Activated naive CD4-positive, alpha-beta T cell treated with Interleukin-2 at 50 U/mL for 16 hours (primary cell): ENCODE measurements at places on chromosomes 4 and X.

- no peak for DNase-seq
Observed at GRCh38 chrX:52420824-52421443, 52.1 kb downstream of the XAGE2 start.

DNA sequence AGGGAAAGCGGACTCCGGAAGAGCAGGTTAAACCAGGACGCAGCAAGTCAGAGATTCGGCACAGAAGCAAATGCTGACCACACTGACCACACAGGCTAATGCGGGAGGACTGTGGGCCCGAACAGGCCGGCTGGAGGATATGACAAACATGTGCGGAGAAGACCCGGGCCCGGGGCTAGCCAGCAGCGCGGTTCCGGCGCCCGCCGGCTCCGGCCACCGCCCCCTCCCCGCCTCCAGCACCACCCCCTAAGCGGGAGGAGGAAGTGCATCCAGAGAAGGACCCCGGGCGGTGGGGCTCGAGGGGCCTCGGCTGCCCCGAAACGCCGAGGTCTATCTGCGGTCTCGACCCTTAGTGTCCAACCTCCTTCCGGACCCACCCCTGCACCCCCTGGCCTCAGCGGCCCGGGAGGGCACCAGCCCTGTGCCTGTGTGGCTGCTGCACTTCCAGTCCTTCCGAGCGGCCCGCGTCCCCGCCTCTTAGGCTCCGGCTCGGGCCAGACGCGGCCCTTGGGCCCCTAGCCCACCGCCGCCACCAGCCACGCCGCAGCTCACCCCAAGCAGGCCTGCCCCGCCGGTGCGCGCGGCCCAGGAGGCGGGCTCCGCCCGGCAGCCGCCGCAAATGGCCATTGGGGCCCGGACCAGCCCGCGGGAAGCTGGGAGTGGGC, 2.1 kb downstream of the ELOVL6 start:
- DNase-seq: peak; percentile 37

DNA sequence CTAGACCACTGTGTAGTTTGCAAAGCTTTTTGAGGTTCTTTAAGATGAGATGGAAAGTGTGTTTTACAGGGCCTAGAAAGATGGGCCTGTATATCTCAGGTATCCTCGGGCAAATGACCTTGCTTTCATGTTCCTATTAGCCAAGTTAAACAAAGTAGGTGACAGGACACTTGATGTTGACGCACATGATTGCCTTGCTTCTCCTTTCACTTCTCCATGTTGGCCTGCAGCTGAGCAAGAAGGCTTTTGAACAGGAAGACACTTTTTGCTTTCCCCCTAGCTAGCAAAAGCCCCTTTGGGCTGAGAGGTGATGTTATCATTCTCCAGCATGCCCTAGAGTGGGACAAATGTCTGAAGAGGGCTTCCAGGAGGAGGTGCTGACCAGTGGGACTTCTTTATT, 202.1 kb downstream of the GPC3 start:
- no peak for DNase-seq

- no peak for DNase-seq
Observed at GRCh38 chr4:1593881-1594345, 90.2 kb downstream of the FAM53A start.

GRCh38 chr4:123651066-123651465, 254.5 kb downstream of the SPRY1 start:
- no peak for DNase-seq

DNA sequence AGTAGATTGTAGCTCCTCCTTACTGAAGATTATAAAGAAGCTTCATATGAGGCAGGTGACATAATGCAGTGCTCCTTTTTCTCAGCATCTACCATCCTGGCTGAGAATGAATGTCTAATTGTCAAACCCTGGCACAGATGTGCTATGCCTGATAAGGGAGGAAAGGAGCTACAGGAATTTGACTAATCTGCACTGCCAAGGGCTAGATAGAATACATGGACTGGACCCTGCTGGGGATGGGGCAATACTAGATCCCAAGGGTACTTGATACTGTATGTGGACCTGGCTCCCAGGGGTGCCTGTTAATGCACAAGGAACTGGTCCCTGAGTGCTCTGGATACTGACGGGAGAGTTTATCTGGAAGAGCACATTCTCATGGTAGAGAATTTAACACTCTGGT, 362.2 kb upstream of the EMCN start:
- DNase-seq: no peak

- no peak for DNase-seq
Observed at GRCh38 chrX:133359466-133359865, 55.8 kb downstream of the GPC4 start.

DNA sequence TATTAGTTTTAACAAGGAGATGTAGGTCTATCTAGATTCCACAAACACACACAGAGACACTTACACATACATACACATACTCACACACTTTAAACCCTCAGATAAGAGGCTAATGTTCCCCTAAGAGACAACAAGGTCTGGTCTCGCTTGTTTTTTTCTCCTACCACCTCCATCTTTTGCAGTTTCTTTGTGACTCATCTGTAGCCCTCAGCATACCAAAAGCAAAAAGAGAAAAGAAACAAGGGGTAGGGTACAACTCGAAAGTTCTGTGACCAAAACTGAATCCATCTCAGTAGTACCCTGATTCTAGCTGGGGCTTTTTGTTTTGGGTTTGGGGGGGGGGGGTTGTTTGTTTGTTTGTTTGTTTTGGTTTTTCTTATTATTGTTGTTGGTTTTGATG, 12.2 kb upstream of the EXOSC9 start:
- no peak for DNase-seq
